ENCODE measurements at places on chromosomes 16 and 17.
A peak's percentile ranks its signal among the peaks of the same experiment; 100 is the strongest.

GRCh38 chr17:16215965-16216316 is 607 bp upstream of the NCOR1 start:
- peak; percentile 68 for DNase-seq

GRCh38 chr16:69847643-69848042 is 85.5 kb downstream of the WWP2 start:
- no peak for DNase-seq

- DNase-seq, result no peak
Measured at GRCh38 chr16:19127674-19128131, 13.9 kb downstream of the ITPRIPL2 start.

DNA sequence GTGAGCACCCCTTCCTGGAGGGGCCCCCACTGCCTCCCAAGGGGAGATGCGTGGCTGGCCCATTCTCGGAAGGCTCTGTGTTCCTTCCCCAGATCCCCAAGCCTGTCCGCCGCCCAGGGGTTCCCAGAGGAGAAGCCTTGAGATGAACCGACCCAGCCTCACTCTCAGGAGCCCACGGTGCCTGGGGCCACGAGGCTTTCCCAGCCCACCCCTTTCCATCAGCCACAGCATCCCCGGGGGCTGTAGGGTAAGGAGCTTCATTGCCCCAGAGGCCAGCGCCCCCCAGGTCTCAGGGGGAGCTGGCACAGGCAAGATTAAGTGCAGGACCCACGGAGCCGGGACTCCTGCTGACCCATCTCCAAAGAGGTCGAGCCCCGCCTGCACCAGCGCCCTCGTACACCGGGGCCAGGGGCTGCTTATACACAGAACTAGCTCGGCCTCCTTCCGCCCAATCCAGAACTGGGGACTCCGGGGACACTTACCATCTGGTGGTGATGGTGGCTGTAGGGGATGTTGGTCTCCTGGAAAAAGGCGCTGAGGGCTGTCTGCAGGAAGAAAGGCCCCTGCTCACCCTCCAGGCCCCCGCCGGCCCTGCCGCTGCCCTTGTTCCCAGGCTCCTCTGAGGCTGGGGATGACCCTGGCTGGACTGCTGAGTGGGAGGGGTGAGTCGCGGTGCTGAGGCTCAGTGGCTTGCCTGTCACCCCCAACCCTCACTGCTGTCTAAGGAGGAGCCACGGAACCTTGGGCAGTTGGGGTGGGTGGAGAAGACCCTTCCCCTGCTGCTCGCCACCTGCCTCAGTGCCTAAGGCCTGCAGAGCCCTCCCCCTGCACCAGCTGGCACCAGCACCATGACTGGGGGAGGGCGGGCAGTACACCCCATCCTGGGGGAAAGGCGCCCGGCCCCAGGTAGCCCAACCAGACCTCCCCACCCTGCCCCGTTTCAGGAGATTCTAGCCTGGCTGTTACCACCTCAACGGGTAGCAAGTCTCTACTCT is 4.4 kb downstream of the UBALD1 start:
- no peak for DNase-seq

Measured in hematopoietic multipotent progenitor cell treated with erythropoietin and hydrocortisone succinate and interleukin-3 and kit ligand, for 6 days (in vitro differentiated cells).